ENCODE measurements at places on chromosomes 2 and 18. TPM values are rescaled to one million over a fixed set of nuclear protein-coding genes. Genes with fewer than 3 reads are reported as not detected.

The SPATA3 gene
- not detected for total RNA-seq

The PJVK gene
- total RNA-seq, result 0.91 TPM

The GPR75 gene
- 0.82 TPM for total RNA-seq

The OTOF gene
- not detected for total RNA-seq

The CXCR1 gene
- 0.44 TPM for total RNA-seq

Measured in left ventricle myocardium inferior (tissue), 1 donor.